Stimulated activated CD8-positive, alpha-beta memory T cell treated with anti-CD3 and anti-CD28 coated beads, Interleukin-4, amount 100 ng/mL, for 1 hour (primary cell): ENCODE measurements at places on chromosomes 2 and 18.

- no peak for DNase-seq
Observed at GRCh38 chr2:3503483-3503882, 15.8 kb downstream of the ADI1 start.

GRCh38 chr18:470661-471501 is 29.6 kb downstream of the COLEC12 start:
- DNase-seq = no peak

DNA sequence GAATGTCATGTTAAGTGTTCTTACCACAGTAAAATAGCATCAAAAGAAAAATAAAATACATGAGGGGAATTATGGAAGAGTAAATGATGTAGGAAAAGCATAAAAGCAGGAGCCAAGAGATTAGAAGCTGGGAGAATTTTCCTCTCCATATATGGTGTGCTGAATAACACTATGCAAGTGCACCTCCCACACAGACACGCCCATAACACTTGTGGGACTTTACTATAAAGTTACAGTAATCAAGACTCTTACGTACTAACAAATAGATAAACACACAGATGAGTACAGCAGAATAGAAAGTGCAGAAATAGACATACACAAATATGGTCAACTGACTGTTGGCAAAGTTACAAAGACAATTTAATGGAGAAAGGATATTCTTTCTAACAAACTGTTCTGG is 16.0 kb upstream of the SPHKAP start:
- DNase-seq = no peak

DNA sequence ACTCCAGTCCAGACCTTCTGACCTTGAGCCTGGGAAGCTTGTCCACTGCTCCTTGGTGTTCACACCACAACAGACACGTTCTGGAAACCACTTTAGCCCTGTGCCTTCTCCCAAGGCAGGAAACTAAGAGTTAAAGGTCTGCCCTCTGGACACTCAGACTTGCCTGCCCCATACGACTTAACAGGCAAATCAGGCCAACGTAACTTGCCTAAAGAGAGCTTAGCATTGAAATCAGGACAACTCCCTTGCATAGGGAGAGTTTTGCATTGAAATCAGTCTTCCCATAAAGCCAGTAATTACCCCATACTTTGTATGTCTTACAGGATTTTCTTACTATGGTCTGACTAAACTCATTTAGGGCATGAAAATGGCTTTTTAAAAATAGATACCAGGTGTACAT is 18.5 kb downstream of the NFE2L2 start:
- no peak for DNase-seq

GRCh38 chr2:142596334-142597088 is 281.0 kb upstream of the KYNU start:
- DNase-seq = no peak

GRCh38 chr18:14577971-14578370 is 34.6 kb upstream of the POTEC start:
- no peak for DNase-seq

GRCh38 chr18:35096677-35097011 is 55.4 kb downstream of the MAPRE2 start:
- DNase-seq = no peak

- DNase-seq = no peak
Observed at GRCh38 chr18:8499810-8500675, 109.2 kb upstream of the RAB12 start.

DNA sequence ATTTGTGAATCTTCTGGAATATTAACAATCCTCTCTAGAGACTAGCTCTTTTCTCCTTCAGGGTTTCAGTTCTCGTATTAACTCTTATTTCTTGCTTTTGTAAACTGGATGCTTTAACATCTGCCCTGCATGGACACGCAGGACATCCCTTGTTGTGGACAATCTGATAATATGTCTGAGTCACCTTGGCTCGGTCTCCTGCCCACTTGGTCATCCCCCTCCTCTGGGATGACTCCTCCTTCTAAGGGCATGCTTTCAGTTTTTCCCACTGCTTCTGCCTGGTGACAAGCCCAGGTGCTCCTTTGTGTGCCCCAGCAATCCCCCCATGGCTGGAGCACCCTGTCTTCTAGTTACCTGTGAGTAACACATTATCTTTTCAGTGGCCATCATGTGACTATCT is 460.5 kb downstream of the DSC3 start:
- DNase-seq = no peak

DNA sequence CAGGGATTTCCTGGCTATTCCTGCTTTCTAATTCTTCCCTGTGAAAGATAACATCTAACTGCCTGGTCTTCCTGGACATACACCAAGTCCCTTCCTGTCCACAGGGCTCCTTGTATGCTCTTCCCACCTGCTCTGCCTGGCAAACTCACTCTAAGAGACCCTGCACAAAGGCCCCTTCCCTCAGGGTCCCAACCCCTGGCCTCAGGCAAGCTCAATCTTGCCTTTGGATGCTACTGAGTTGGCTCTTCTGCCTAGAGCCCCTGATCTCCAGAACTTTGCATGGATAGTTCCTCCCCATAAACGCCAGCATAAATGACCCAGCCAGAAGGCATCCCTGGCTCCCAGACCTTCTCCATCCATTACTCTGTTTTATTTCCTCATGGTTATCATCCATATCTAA is 98.3 kb upstream of the OTOS start:
- DNase-seq = no peak

- DNase-seq = no peak
Observed at GRCh38 chr18:42112657-42113420, 157.8 kb downstream of the PIK3C3 start.

DNA sequence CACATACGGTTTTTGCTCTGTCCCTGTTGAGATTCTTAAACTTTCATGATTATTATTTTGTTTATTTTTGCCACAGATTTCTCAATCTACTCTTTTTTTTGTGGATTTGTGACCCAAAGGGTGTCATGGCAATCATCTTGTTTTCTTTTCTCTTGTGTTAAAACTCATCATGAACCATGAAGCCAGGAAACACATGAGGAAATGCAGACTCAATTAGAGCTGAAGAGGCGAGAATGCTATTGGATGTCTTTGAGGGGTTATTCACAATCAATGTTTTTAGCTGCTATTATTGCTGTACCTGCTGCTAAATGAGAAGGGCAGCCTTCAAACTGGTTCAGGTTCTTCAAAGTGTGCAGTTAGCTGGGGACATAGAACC is 99.5 kb upstream of the MMADHC start:
- no peak for DNase-seq
